ENCODE measurements at places on chromosomes 2 and 18.
A peak's percentile ranks its signal among the peaks of the same experiment; 100 is the strongest.

- H3K27me3 ChIP-seq, result no peaks in the 10 kb centered on the region
- H3K27ac ChIP-seq, result no peak overlapping the region
- H3K4me1 ChIP-seq, result peaks cover 8% of the 10 kb centered on the region
- H3K36me3 ChIP-seq, result no peaks in the 10 kb centered on the region
- DNase-seq, result no peak
- no peak overlapping the region for H3K4me3 ChIP-seq
Measured at GRCh38 chr18:56248610-56249235, 389.7 kb downstream of the TXNL1 start.

DNA sequence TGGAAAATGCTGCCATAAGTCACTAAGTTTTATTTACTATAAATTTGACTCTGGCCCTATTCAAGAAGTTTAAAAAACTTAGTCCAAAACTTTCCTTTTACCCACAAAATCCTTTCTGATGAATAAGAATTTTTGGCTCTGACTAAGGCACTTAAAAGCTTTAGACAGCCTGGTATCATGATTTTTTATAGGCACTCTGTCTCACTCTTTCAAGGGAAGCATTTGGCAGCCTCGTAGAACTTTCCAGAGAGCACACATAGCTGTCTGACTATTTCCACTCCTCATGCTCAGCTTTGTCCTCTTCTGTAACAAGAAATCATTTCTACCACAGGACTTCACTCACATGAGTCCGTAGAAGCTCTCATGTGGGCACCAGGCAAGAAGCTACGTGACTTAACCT lies 32.3 kb upstream of the XDH start:
- no peaks in the 10 kb centered on the region for H3K27me3 ChIP-seq
- no peak for DNase-seq
- H3K4me3 ChIP-seq, result no peak overlapping the region
- H3K27ac ChIP-seq, result no peak overlapping the region
- H3K36me3 ChIP-seq, result no peaks in the 10 kb centered on the region
- H3K4me1 ChIP-seq, result no peaks in the 10 kb centered on the region

- no peak overlapping the region for H3K4me3 ChIP-seq
- no peaks in the 10 kb centered on the region for H3K4me1 ChIP-seq
- no peak for DNase-seq
- no peaks in the 10 kb centered on the region for H3K36me3 ChIP-seq
Measured at GRCh38 chr2:235330775-235331451, 162.9 kb upstream of the AGAP1 start.

GRCh38 chr2:198273660-198274059 lies 469.3 kb downstream of the PLCL1 start:
- no peak for DNase-seq
- H3K36me3 ChIP-seq, result no peaks in the 10 kb centered on the region
- H3K4me3 ChIP-seq, result no peak overlapping the region
- H3K27ac ChIP-seq, result no peak overlapping the region
- H3K4me1 ChIP-seq, result peaks cover 2% of the 10 kb centered on the region

DNA sequence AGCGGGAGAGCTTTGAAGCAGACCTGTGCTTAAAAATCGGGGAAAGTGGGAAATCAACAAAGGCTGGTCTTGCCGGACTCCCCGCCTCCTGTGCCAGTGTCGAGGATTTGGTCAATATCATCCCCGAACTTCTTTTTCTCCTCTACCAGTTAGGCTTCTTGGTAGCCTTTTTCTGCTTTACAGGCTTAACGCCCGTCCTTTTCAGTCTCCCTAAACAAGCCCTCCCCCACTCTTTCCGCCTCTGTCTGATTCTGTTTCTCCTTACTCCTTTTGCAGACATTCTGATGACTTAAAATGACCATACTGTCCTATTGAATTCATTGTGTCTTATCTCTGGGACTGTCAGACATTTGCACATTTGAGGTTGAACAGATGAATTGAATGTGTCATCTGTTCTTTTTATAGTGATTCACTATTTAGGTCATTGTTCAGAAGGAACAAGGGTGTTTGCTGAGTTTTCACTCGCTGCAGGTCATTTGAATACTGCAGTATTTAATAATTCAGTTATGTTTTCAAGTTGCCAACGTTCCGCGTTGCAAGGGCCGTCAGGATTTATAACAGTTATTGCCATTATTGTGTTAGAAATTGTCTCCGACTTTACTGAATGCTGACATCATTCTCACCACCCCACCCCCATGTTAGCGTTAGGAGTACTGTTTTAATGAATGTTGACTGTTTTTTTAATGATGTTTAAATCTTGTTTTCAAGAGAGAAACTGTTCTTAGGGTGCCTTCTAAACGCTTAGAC lies 1.1 kb downstream of the ITGAV start:
- peaks cover 3% of the 10 kb centered on the region for H3K4me1 ChIP-seq
- H3K27ac ChIP-seq, result peak overlapping the region; percentile 85
- H3K4me3 ChIP-seq, result peak overlapping the region; percentile 89
- H3K36me3 ChIP-seq, result no peaks in the 10 kb centered on the region
- no peak for DNase-seq

GRCh38 chr18:51051105-51051712 lies 21.2 kb downstream of the SMAD4 start:
- peaks cover 94% of the 10 kb centered on the region for H3K36me3 ChIP-seq
- peak; percentile 36 for DNase-seq
- H3K4me3 ChIP-seq, result no peak overlapping the region
- no peaks in the 10 kb centered on the region for H3K27me3 ChIP-seq
- H3K4me1 ChIP-seq, result no peaks in the 10 kb centered on the region

DNA sequence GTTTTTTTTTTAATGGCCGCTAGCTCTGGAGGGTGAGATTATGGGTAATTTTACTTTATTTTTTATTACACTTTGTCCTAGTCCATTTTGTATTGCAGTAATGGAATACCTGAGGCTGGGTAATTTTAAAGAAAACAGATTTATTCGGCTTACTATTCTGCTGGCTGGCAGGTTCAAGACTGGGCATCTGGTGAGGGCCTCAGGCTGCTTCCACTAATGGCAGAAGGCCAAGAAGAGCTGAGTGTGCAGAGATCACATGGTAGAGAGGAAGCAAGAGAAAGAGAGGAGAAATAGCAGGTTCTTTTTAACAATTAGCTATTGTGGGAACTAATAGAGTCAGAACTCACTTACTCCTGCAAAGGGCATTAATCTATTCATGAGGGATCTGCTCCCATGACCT lies 52.4 kb upstream of the ARHGAP28 start:
- H3K36me3 ChIP-seq, result no peaks in the 10 kb centered on the region
- no peak overlapping the region for H3K27ac ChIP-seq
- no peak overlapping the region for H3K4me3 ChIP-seq
- no peak for DNase-seq

- H3K4me1 ChIP-seq, result peaks cover 1% of the 10 kb centered on the region
- DNase-seq, result no peak
- no peak overlapping the region for H3K27ac ChIP-seq
- no peak overlapping the region for H3K4me3 ChIP-seq
- no peaks in the 10 kb centered on the region for H3K27me3 ChIP-seq
Measured at GRCh38 chr2:182761903-182762302, 45.8 kb downstream of the DNAJC10 start.

- H3K4me3 ChIP-seq, result no peak overlapping the region
- no peak overlapping the region for H3K27ac ChIP-seq
- H3K36me3 ChIP-seq, result no peaks in the 10 kb centered on the region
- H3K27me3 ChIP-seq, result no peaks in the 10 kb centered on the region
- no peak for DNase-seq
Measured at GRCh38 chr18:40821596-40822243, 1133.3 kb upstream of the PIK3C3 start.

DNA sequence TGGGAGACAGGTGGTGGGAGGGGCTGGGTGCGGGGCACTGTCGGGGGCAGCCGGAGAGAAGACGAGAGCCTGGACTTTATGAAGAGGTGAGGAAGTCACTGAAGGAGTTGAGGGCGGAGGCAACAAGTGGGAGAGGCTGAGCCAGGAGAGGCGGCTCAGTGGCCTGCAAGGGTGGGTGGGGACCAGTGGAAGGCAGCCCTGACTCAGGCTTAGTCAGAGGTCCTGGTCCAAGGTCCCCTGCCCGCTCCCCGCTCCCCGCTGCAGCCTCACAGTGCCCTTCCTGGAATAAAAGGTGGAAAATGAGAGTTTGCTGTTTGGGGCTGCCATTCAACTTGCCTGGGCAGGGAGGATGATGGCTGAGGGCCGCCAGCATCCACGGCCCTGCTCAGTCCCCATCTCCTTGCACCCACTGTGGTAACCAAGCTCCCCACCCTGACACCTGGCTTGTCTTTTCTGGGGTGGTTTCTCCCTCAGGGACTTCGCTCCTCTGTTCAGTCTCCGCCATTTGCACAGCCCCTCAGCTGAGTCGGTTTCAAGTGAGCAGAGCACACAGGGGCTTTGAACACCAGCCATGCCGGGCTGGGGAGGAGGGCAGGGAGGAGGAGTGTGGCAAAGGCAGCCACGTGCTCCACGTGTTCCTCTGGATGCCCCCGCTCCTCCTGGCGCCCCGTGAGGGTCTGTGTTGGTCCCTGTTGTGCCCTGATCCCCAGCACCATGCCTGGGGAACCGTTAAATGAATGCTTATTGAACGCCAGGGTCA lies 13.7 kb upstream of the RALB start:
- H3K27me3 ChIP-seq, result no peaks in the 10 kb centered on the region
- H3K36me3 ChIP-seq, result no peaks in the 10 kb centered on the region
- peaks cover 29% of the 10 kb centered on the region for H3K4me1 ChIP-seq
- no peak overlapping the region for H3K4me3 ChIP-seq
- H3K27ac ChIP-seq, result peak overlapping the region; percentile 91

GRCh38 chr2:61448229-61448628 lies 22.7 kb downstream of the USP34 start:
- peaks cover 7% of the 10 kb centered on the region for H3K36me3 ChIP-seq
- H3K4me3 ChIP-seq, result no peak overlapping the region
- H3K27me3 ChIP-seq, result no peaks in the 10 kb centered on the region
- DNase-seq, result no peak
- H3K27ac ChIP-seq, result no peak overlapping the region

DNA sequence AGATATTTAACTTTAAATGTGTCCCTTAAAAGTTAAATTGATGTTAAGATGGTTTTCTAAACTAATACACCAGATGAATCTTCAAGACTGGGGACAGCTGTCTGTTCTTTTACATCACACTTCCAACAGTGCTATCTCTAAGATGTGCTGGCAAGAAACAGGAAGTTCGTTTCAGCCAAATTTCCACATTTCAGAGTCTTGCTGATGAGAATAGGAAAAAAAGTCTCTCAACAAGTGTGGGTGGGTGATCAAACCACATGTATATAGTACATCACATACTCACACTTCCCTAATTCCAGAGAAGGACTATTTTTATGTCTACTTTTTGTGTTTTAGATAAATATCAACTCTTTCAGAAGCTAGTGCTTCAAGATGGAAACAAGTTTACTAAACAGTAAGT lies 1712.8 kb upstream of the TMEFF2 start:
- no peak overlapping the region for H3K4me3 ChIP-seq
- no peaks in the 10 kb centered on the region for H3K36me3 ChIP-seq
- DNase-seq, result no peak
- no peaks in the 10 kb centered on the region for H3K27me3 ChIP-seq
- H3K4me1 ChIP-seq, result no peaks in the 10 kb centered on the region
- no peak overlapping the region for H3K27ac ChIP-seq

GRCh38 chr2:128414351-128414750 lies 95.7 kb upstream of the HS6ST1 start:
- no peak overlapping the region for H3K4me3 ChIP-seq
- no peak for DNase-seq
- no peaks in the 10 kb centered on the region for H3K4me1 ChIP-seq
- H3K36me3 ChIP-seq, result no peaks in the 10 kb centered on the region
- no peaks in the 10 kb centered on the region for H3K27me3 ChIP-seq

GRCh38 chr2:178195390-178196166 lies 1.3 kb downstream of the OSBPL6 start:
- H3K36me3 ChIP-seq, result no peaks in the 10 kb centered on the region
- H3K27me3 ChIP-seq, result peaks cover 13% of the 10 kb centered on the region
- no peak overlapping the region for H3K27ac ChIP-seq
- H3K4me1 ChIP-seq, result peaks cover 13% of the 10 kb centered on the region

DNA sequence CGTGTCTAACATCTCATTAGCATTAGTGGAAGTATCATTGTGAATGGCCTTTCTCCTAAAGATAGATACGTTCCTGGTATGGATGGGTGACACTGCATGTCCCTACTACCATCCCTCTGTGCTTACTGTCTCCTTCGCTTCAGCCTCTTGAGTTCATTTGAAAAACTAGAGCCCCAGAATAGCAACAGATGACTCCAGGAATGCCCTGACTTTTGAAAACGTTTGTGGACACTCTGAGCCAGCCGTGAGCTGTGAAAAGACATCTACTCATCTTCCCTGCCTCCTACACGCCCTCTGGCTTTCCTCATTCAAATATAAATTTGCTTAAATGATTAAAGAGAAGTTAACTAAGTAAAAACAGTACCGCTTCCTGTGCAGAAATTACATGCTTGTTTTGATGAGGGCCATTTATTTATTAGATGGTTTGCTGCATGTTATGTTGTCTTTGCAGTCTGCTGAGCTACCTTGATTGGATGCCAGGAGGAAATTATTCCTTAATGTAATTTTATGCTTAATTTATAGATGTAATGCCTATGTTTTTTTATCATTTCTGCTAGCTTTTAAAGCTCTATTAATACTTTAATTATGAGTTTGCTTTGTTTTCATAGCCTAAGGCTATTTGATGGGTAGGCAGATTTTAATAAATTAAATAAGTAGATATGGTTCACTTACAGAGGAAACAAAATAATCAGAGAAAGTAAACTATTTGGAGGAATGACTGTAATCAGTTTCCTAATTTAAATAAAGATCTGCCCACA lies 32.1 kb upstream of the MYO3B start:
- DNase-seq, result no peak
- no peaks in the 10 kb centered on the region for H3K27me3 ChIP-seq
- H3K4me1 ChIP-seq, result no peaks in the 10 kb centered on the region
- H3K27ac ChIP-seq, result no peak overlapping the region

- H3K27me3 ChIP-seq, result no peaks in the 10 kb centered on the region
- no peak for DNase-seq
- no peaks in the 10 kb centered on the region for H3K36me3 ChIP-seq
- H3K4me3 ChIP-seq, result no peak overlapping the region
- H3K27ac ChIP-seq, result no peak overlapping the region
- peaks cover 2% of the 10 kb centered on the region for H3K4me1 ChIP-seq
Measured at GRCh38 chr2:234003972-234004617, 46.4 kb upstream of the SPP2 start.

- H3K27ac ChIP-seq, result no peak overlapping the region
- H3K4me1 ChIP-seq, result peaks cover 11% of the 10 kb centered on the region
- no peaks in the 10 kb centered on the region for H3K36me3 ChIP-seq
- H3K27me3 ChIP-seq, result no peaks in the 10 kb centered on the region
Measured at GRCh38 chr2:173657996-173658717, 303.5 kb downstream of the CDCA7 start.

DNA sequence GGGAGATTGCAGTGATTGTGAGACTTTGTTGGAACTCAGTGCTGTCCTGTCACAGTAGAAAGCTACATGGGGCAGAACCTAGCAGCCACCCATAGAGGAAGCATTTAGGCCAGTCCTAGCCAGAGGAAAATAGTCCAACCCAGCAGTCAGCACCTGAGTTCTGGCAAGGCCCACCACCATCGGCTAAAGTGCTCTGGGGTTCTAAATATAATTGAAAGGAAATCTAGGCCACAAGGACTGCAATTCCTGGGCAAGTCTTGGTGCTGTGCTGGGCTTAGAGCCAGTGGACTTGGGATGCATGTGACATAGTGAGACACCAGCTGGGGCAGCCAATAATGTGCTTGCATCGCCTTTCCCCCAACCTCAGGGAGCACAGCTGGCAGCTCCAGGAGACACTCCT lies 28.9 kb upstream of the ACTR2 start:
- no peaks in the 10 kb centered on the region for H3K27me3 ChIP-seq
- DNase-seq, result no peak
- H3K36me3 ChIP-seq, result no peaks in the 10 kb centered on the region
- H3K4me1 ChIP-seq, result peaks cover 8% of the 10 kb centered on the region

Data from neuronal stem cell (in vitro differentiated cells).